Naive thymus-derived CD4-positive, alpha-beta T cell (primary cell): ENCODE measurements at places on chromosomes 6 and 20. TPM values are rescaled to one million over a fixed set of nuclear protein-coding genes. Genes with fewer than 3 reads are reported as not detected.

GRCh38 chr6:8857160-8857559 lies 421.8 kb upstream of the SLC35B3 start:
- no peak for DNase-seq

GRCh38 chr6:32188381-32189068 lies 1.5 kb downstream of the PBX2 start:
- no peak for DNase-seq

GRCh38 chr20:32958574-32958973 lies 45.7 kb downstream of the SUN5 start:
- no peak for DNase-seq

DNA sequence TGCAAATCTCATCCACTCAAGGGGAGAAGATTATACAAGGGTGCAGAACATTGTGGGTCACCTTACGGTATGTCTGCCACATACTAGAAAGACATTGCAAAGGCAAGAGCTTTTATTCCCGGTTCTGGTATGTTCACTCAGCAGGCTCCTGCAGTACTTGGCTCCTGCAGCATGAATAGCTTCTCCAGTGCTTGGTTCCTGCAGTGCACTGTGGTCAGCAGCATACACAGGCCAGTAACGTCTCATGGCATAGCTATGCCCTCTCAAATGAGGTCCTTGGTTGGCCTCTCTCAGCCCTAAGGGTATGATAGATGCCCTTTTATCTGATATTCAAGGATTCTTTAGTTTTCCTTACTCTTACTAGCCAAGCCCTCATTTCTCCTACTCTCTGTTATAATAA lies 12.6 kb downstream of the TCP11 start:
- no peak for DNase-seq

DNA sequence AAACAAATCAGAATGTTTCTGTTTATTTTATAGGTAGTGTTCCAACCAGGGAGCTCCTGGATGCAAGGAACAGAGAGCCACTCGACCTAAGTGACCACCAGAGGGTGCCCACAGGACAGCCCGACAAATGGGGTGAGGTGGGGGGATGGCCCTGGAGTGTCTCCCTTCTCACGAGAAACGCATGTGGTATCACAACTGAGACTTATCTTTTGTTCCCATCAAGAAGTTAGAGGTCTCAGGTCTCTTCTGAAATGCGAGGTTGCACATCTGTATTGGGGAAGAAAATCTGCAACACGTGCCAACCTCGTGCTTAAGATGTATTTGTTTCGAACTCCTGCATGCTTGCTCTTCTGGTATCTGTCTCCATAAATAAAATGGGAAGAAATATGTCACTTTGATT lies 104.0 kb downstream of the ISM1 start:
- DNase-seq = no peak

The DCDC2 gene
- total RNA-seq = 0.92 TPM

The SPDEF gene
- total RNA-seq = 0.39 TPM

The C20orf141 gene
- total RNA-seq = not detected

The SLC22A7 gene
- total RNA-seq = not detected in 2 replicates

The IYD gene
- total RNA-seq = not detected

The FRK gene
- not detected for total RNA-seq

The ZKSCAN8 gene
- total RNA-seq = 25.0 and 25.6 TPM in 2 replicates
